Smooth muscle cell of the brain vasculature (primary cell): ENCODE measurements at places on chromosomes 3 and 15.

DNA sequence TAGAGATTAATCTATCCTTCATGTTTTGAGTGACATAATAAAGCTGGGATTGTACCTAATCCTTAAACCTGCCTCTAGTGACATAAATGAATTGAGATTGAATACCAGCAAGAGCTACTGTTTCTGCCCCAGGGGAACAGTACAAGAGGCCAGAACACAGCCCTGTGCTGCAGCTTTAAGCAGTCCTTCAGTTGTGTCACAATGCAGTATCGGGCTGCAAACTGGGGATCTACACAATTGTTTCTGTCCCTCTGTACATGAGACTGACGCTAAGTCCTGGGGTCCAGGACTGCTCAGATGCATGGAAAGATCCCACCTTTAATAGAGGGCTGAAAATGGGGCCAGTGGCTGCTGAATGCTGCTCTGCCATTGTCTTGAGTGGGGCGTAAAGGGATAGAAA, 87.5 kb downstream of the MINAR1 start:
- DNase-seq = no peak

GRCh38 chr15:51195459-51195858, 100.8 kb upstream of the TNFAIP8L3 start:
- DNase-seq = no peak

GRCh38 chr3:33664195-33664594, 53.9 kb downstream of the CLASP2 start:
- DNase-seq = no peak

DNA sequence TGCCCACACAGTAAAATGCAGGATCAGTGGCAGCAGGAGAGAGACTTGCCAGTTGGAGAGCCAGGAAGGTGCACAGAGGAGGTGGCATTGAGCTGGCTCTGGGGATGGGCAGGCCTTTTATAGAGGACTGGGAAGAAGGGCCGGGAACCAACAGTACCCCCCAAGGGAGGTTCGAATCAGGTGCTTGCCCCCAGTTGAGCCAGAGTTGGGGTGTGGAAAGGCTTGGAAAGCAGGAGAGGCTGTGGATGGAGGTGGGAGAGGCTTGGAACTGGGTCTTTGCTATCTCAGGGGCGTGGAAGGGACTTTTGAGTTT, 107.6 kb downstream of the KLF13 start:
- no peak for DNase-seq

DNA sequence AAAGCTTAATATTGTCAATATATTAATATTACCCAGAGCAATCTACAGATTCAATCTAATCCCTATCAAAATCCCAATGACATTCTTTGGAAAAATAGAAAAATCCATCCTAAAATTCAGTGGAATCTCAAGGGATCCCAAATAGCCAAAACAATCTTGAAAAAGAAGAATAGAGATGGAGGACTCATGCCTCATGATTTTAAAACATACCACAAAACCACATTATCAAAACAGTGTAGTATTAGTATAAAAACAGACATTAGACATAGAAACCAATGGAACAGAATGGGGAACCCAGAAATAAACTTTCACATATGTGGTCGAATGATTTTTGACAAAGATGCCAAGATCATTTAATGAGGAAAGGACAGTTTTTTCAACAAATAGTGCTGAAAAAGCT, 14.6 kb downstream of the NEK4 start:
- no peak for DNase-seq

DNA sequence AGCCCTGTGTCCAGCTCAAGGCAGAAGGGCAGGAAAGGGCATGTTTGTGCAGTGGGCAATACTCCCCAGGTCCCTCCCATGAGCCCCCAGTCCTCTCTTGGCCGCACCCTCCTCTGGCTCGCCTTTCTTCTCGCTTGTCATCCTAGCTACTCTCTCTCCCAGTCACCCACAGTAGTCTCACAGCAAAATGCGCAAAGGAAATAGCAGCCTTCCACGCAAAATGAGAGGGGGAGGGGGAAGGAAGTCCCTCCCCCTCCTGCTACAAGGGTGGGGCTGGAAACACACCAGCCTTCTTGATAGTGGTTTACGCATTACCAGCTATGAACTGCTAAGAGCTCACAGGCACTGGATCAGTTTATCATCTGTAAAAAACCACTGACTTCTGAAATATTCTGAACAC, 83.8 kb downstream of the GADL1 start:
- no peak for DNase-seq

GRCh38 chr3:100609963-100610362, 562 bp downstream of the ADGRG7 start:
- no peak for DNase-seq

GRCh38 chr15:80953953-80954778, 35.5 kb downstream of the MESD start:
- DNase-seq = no peak

- no peak for DNase-seq
These were observed 131.0 kb upstream of the CHRM5 start for GRCh38 chr15:33837294-33837693.

DNA sequence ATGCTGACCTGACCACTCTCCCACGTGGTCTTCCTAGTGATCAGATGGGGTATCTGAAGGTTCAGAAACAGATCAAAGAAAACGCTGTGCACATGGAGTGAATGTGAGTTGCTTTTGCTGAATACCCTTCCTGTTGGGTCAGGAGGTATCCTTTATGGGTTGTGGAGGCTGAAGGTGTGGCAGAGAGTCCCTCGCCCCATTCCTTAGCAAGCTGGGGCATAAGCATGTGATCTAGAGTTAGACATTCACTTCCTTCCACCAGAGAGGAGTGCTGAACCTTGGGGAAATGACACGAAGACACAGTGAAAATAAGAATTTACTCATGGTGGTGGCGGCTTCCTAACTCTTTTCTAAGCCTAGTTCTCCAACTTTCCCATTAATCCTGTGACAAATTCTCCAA, 27.8 kb upstream of the SPTBN5 start:
- DNase-seq = no peak

DNA sequence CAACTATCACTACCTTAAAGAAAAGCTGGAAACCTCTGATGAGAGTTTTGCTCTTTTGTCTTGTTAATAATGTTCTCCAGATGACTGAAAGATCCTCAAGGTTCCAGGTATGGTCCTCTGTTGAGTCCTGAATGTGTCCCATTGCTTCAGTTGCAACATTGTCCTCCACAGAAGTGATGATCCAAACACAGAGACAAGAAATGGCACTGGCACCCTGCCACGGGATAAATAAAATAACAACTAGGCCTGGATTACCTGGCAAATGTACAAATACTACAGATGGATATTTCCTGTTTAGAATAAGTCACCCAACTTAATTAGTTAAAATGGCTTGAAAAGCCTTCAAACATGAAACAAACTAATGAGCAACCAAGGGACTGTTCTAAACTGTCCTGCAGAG, 58.3 kb downstream of the EIF3J start:
- no peak for DNase-seq

GRCh38 chr15:85913461-85913860, 118.7 kb upstream of the KLHL25 start:
- no peak for DNase-seq

DNA sequence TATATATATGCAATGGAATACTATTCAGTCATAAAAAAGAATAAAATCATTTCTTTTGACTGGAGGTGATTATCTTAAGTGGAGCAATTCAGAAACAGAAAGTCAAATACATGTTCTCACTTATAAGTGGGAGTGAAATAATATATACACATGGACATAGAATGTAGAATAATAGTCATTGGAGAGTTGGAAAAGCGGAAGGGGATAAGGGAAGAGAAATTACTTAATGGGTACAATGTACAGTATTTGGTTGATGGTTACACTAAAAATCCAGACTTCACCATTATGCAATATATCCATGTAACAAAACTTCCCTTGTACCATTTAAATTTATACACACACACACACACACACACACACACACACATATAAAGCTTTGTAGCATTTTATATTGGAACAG, 84.3 kb downstream of the RAP2B start:
- DNase-seq = no peak

- DNase-seq = no peak
These were observed 4.8 kb upstream of the ISLR start for GRCh38 chr15:74168711-74169126.

- DNase-seq = no peak
These were observed 30.0 kb downstream of the SNX33 start for GRCh38 chr15:75677465-75678323.

- no peak for DNase-seq
These were observed 21.3 kb downstream of the EPHB3 start for GRCh38 chr3:184582646-184583577.

DNA sequence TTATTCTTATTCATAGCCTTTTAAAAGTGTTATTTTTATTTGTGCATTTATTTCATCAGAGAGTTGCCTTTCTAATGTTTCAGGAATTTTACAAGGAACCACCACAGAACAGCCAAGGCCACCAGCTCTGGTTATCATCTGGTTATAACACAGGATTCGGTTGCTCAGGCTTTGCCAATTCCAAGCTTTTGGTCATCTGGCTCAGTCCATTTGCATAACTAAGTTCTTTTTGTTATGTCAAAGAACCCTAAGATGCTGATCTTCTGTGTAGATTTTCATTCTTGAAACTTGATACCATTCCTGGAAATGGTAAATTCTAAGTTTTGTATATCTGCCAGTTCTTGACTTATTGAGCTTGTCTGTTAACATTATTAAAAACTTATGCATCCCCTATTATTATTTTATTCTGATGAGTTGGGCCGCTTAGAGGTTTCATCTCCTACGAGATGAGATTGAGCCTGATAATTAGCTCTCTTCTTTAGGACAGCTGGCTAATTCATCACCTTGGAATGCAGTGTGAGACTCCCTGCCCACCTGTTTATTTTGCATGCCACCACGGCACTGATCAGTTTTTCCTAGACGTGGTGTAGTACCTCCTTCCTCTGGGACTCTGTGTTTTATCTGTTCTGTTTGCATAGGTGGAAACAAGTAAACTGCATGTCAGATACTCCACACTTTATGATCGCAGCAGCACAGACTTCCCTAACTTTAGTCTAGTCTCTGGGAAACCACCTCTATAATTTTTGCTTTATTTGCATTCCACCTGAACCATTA, 264.8 kb downstream of the SLCO3A1 start:
- DNase-seq = no peak

DNA sequence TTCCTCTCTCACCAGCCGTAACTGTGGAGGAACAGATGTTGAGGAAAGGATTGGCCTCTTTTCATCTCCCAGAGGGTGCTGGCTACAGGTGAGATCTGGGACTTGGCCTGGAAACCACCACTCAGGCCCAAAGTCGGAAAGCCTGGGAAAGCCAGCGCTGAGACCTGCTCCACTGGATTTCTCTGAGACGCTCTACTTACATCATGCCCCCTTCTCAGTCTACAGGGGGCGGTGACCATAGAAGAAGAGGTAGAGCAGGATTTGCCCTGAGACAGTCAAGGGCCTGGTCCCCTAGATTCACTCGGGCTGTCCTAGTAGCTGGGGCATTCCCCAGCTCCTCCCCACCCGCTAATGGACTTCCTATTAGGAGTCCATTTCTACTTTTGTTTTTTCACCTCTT, 80.9 kb downstream of the C3orf38 start:
- DNase-seq = no peak

- no peak for DNase-seq
These were observed 390 bp downstream of the STARD5 start for GRCh38 chr15:81323559-81323943.

GRCh38 chr15:80415358-80415670, 11.1 kb downstream of the ARNT2 start:
- no peak for DNase-seq

DNA sequence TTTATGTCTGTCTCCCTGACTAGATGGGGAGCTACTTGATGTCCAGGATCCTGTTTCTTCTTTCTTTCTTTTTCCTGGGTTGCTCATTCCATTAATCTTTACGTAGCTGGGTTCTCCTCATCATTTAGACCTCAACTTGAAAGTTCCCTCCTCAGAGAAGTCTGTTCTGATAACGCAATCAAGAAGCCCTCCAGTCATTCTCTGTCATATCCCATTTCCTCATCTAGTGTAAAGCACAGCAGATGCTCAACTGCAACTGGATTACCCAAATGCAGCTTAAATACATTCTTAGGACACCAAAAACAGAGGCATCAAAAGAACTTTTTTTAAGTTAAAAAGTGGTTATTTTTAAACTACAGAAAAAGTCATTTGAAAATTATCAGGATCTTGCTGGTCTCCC, 51.7 kb upstream of the ST3GAL6 start:
- no peak for DNase-seq

- DNase-seq = no peak
These were observed 376.3 kb upstream of the ARHGEF26 start for GRCh38 chr3:153744889-153745288.

DNA sequence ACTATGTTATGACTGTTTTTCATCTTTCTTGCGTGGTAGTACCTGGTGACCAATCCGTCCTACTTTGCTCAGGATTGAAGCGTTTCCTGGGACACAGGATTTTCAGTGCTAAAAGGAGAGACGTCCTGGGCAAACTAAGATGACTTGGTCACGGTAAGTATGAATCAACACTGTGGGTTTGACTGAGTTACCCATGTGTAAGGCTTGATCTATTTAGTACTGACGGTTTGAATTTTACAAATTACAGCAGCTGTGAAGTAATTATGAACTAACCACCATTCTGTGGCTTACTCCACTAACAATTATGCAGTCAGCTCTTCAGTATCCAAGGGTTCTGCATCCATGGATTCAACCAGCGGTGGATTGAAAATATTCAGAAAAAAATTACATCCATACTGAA, 172.9 kb upstream of the FEZF2 start:
- no peak for DNase-seq

DNA sequence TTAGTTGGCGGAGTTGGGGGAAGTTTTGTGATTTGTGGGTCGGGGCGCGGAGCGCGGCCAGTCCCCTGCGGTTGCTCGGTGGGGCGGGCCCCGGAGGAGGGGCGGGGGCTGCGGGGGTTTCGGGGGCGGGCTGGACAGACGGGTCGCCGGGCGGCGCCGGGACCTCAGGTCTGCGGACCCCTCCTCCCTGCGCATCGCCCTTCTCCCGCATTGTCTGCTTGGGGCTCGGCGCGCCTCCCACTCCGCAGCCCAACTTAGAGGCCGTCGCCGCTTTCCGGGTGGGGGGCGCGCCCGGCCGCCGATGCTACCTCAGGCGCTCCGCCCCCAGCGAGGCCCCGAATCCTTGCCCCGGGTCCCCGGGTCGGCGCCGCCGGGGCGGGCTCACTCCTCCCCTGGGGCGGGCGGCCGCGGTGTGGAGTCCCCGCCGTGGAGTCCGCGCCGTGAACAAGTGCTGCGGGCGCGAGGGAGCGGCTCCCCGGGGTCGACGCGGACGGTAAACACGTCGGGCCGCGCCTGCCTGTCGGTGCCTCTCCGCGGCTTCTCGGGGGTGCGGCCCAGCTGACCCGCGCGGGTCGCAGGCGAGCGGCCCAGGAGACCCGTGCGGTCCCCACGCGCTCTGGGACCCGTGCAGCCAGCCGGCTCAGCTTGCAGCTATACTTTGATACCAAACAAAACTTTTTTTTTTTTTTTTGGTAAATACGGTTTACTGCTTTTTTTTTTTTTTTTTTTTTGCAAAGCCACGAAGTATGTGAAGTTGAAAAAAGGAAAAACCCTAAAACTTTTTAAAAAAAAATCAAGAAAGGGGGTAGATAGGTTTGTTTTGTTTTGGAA, 624 bp downstream of the AKAP13 start:
- DNase-seq = no peak

GRCh38 chr15:75064846-75065245, 41.5 kb downstream of the PPCDC start:
- DNase-seq = no peak
